ENCODE measurements at places on chromosomes 4 and X.

DNA sequence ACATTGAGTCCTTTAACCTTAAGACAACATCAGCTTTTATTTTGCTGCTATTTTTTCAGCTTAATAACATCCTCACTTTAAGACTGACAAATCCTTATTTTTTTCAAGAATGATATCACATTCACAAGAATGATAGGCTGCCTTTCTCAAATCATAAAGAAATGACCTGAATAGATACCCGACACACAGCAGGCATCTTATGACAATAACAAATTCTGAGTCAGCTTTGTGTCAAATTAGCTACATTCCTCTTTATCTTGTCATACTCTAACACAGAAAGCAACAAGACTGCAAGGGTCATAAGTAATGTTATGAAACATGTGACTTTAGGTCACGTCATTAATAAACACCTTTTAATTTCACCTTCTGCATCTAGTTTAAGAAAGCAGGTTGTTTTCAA is 2387.6 kb downstream of the PCDH7 start:
- peak; percentile 4 for DNase-seq

- no peak for DNase-seq
Measured at GRCh38 chrX:138020941-138021340, 455.0 kb downstream of the ZIC3 start.

DNA sequence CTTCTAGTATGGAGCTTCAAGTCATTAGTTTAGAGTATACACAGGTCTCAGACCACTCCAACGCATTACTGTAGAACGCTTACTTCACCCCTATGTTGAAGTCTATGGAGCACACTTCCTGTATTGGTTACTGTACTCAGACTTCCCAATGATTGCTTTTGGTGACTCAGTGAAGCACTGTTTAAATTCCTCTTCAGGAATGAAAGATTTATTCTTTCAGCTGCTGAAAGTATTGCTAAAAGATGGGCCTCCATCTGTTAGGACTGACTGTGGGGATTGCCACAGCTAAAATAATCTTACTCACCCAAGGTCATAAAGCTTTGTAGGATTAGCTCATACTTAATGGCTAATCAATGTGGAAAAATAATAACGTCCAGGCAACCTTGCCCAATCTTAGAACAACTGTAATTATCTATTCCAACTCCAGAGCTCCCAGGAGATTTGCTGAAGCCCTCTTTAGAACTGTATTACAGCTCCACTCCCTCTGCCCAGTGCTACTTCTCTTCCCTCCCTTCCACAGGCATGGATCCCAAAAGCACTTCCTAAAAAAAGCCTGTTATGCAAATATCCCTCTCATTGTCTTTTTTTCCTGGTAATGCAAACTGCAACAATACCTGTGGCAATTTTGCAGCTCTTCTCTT is 281.9 kb upstream of the HS3ST1 start:
- no peak for DNase-seq

DNA sequence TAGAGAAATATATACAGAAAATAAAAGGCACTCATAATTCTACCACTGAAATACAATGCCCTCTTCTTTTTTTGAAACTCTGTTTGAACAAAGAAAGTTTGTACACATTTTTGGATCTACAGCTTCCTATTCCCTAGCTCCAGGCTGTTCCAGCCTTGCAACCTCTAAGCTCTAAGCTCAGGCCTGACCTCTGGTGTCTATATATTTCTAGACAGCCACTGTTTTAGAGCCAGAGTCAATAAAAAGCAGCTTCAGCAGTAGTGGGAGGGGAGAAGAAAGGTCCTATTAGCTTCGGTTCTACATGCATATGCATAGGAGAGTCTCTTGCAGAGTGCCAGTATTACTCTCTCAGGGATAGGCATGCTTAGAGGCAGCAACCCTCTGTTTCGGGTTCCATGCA is 39.7 kb downstream of the CLDN2 start:
- peak; percentile 35 for DNase-seq

DNA sequence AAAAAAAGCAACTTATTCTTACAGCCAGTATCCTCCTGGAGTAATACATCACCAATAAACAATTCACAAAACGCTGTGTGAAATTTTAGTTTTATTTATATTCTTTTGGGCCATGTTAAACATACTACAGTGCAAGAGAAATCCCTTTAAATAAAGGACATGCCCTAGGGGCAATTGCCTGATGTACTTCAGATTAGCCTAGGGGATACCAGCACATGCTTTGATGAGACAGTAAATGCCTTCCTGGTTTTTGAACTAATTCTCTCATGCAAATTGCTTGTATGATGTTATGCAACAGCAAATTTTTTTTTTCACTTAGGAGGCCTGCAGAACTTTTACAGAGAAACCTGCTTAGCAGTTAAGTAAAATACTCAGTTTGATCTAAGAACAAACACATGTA is 711.9 kb upstream of the FRG1 start:
- DNase-seq, result no peak

DNA sequence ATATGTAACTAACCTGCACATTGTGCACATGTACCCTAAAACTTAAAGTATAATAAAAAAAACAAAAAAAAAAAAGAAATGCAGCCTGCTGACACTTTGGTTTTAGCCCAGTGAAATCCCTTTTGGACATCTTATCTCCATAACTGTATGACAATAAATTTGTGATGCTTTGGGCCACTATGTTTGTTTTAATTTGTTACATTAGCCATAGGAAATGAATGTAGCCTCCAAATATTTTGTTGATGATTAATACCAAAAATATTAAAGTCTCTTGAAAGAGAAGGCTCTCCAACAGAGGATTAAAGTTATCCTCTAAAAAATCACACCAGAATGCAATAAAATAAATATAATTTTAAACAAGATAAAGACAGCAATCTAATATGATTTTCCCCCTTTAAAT is 852.7 kb upstream of the SLIT2 start:
- peak; percentile 38 for DNase-seq

GRCh38 chrX:108537005-108537404 is 97.4 kb downstream of the COL4A5 start:
- peak; percentile 33 for DNase-seq

DNA sequence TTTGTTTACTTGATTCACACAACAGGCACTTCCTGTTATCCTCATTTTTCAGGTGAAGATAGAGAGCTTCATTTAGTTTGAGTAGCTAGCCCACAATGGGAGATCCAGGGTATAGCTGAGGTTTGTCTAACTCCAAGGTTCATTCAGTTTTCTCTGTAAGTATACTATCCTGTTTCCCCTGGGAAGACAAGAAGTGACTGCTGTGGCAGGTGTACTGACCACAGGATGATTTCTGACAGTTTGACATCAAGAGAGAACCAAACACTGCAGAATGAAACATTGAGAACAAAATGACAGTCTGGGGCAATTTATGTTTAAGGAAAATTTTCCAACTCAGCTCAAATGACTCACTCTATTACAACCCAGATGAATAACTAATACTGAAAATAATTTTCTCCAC is 958.0 kb downstream of the STPG2 start:
- no peak for DNase-seq

- DNase-seq, result peak; percentile 14
Measured at GRCh38 chr4:105147553-105148161, 981 bp downstream of the TET2 start.

- DNase-seq, result peak; percentile 82
Measured at GRCh38 chr4:76803522-76803921, 94.4 kb downstream of the SOWAHB start.
